Mononuclear cell (primary cell): ENCODE measurements at places on chromosomes 3 and 15. TPM values are rescaled to one million over a fixed set of nuclear protein-coding genes. Genes with fewer than 3 reads are reported as not detected.

The SPTBN5 gene
- total RNA-seq, result 0.31 TPM

The PTX3 gene
- 39.7 TPM for total RNA-seq

The ATP13A5 gene
- not detected for total RNA-seq

The GOLGA8O gene
- 3.7 TPM for total RNA-seq

The SCAANT1 gene
- not detected for total RNA-seq

The SYNPR gene
- total RNA-seq, result not detected

The NANOGP8 gene
- 0.21 TPM for total RNA-seq

The FGF7 gene
- total RNA-seq, result 0.10 TPM

The LPCAT4 gene
- total RNA-seq, result 9.2 TPM

The RTP3 gene
- 0.10 TPM for total RNA-seq

The ERC2 gene
- 0.10 TPM for total RNA-seq

The SLC22A14 gene
- 0.10 TPM for total RNA-seq

The GOLGA8B gene
- total RNA-seq, result 186 TPM

The MUC4 gene
- total RNA-seq, result under 0.01 TPM
